ENCODE measurements at places on chromosomes 12 and 14. TPM values are rescaled to one million over a fixed set of nuclear protein-coding genes. Genes with fewer than 3 reads are reported as not detected.

DNA sequence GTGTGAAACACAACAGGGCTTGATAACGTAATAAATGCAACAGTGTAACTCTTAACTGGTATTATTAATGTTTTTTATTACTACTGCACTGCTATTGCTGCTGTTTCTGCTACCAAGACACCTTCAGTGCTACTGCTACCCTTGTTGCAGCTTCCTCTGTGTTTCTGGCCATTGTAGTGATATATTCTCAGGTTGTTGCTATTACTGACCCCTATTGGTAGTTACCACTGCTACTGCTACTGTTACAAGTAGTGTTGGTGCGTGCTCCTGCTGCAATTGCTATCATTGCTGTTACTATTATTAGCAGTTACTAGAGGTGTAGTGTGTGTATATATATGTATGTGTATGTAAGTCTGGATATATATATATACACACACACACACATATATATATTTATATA, 87.2 kb upstream of the PTPRB start:
- H3K36me3 ChIP-seq: no peaks in the 10 kb centered on the region
- peaks cover 2% of the 10 kb centered on the region for H3K4me1 ChIP-seq
- no peak overlapping the region for H3K4me3 ChIP-seq
- no peak overlapping the region for H3K27ac ChIP-seq

- no peak for DNase-seq
- no peaks in the 10 kb centered on the region for H3K27me3 ChIP-seq
- no peaks in the 10 kb centered on the region for H3K36me3 ChIP-seq
- H3K4me1 ChIP-seq: no peaks in the 10 kb centered on the region
- no peak overlapping the region for H3K27ac ChIP-seq
- H3K4me3 ChIP-seq: no peak overlapping the region
These were observed 977 bp upstream of the KRT5 start for GRCh38 chr12:52521175-52521567.

The LEMD3 gene
- total RNA-seq: 23.2 TPM

DNA sequence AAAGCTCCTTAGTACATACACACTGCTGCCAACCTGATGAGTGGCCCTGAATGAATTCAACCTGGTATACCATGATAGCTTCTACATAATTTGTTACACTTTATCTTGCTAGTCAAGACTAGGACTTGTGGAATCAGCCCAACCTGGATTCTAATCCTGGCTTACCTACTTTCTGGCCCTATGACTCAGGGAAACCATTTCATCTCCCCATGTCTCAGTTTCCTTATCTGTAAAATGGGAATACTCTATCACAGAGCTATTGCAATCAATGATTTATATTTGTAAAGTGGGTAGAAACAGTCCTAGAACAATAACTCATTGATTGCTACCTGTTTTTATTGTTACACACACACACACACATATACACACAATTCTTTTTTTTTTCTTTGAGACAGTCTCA, 6.5 kb upstream of the DUSP6 start:
- H3K27ac ChIP-seq: no peak overlapping the region
- no peaks in the 10 kb centered on the region for H3K36me3 ChIP-seq
- H3K4me3 ChIP-seq: no peak overlapping the region
- peaks cover 10% of the 10 kb centered on the region for H3K27me3 ChIP-seq

GRCh38 chr14:37027188-37027824, 145.1 kb downstream of the SLC25A21 start:
- DNase-seq: no peak
- H3K4me3 ChIP-seq: no peak overlapping the region

DNA sequence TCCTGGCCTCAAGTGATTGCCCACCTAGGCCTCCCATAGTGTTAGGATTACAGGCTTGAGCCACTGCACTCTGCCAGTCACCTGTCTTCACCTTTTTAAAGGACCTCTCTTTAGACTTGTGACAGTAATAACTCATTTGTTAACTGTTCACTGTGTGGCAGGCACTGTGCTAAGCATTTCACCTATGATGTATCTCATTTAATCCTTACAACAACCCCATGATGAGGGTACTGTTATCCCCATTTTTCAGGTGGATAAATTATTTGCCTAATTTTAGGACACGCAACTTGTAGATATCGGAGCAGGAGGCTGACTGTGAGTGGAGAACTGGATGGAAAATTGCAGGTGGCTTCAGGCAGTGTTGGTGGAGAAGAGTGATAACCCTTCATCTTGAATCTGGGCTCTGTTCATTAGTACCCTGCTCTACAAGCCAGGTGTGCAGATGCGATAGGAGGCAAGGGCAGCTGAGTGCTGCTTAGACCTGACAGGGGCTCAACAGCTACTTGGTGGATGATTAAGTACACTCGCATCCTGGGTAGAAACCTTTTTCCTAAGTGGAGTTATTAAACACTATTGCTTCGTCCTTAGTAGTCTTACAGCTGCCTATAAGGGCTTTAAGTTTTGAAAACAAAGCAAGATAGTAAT, 2.7 kb downstream of the TCTN1 start:
- no peaks in the 10 kb centered on the region for H3K36me3 ChIP-seq
- H3K4me3 ChIP-seq: no peak overlapping the region
- peaks cover 23% of the 10 kb centered on the region for H3K4me1 ChIP-seq
- no peaks in the 10 kb centered on the region for H3K27me3 ChIP-seq
- no peak overlapping the region for H3K27ac ChIP-seq
- no peak for DNase-seq
